ENCODE measurements at places on chromosomes 12 and 14.

DNA sequence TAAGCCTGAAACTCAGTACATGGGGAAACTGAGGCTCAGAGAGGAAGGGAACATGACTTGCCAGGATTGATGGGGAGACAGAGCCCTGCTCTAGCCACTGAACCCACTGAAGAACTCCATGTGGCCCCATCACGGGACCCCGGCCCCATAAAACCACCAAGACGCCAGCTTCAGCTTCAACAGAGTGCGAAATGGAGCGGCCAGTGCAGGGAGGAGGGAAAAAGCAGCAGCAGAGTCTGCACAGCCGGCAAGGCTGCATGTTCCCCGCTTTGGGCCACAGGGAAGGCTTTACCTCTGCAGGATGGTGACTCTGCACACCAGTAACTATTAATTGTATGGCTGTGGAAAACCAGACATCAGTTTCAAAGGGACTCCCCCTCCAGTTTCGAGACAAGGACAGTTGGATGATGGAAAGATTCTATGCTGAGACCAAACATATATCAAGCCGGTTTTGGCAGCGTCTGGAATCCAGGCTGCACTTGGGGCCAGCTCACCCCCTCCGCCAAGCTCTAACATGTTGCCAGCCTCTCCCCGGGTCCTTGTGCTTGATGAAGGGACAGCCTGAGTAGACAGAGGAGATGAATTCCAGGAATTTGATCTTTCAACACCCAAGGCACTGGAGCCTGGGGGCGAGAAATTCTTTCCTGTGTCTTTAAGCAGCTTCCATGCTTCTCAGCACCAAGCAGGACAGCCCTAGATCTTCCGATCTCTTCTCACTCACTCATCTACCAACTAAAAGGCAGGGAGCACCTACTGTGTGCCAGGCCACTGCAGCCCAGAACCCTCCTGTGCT, 55.7 kb upstream of the BCL11B start:
- DNase-seq, result no peak

GRCh38 chr12:92933606-92934005, 4.5 kb upstream of the EEA1 start:
- no peak for DNase-seq

- peak; percentile 88 for DNase-seq
Observed at GRCh38 chr14:104582662-104583061, 3.1 kb downstream of the C14orf180 start.

GRCh38 chr12:13777374-13777773, 204.0 kb downstream of the GRIN2B start:
- no peak for DNase-seq

GRCh38 chr12:13586361-13586760, 389.8 kb downstream of the EMP1 start:
- DNase-seq, result no peak

GRCh38 chr14:66716227-66716626, 208.3 kb downstream of the GPHN start:
- DNase-seq, result no peak

DNA sequence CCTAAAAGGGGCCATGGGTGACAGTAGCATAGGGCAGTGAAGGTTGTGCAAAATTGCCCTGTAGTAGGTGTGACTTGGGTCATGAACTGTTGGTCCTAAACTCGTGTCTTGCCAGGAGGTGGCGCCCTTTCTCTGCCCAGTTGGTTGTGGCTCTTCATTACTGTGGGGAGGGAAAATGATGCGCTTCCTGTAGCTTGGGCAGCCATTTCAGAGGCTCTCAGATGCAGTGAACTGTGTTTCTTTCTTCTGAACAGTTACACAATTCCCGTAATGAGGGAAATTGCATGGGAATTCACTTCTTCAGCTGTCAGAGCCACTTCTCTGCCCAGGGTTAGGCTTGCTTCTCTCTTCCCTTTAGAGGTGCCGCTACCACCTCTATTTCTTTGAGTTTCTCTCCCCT, 148.1 kb upstream of the NRXN3 start:
- DNase-seq, result no peak

DNA sequence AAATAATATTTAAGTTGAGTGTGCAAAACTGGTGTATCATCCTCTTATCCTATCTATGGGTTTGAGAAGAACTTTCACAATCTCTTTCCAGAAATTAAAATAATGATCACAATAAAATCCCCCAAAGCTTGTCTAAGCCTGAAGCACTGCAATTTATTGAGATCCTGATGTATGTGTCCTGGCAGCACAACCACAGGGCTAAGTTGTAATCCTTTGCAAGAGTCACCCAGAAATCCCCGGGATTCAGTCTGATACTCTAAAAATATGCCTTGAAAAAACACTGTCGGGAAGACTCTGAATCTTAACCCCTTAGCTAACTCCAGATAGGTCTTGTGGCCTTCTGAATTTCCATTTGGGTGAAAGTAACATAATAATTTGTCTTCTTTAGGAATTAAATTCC, 40.3 kb upstream of the STXBP6 start:
- DNase-seq, result no peak

DNA sequence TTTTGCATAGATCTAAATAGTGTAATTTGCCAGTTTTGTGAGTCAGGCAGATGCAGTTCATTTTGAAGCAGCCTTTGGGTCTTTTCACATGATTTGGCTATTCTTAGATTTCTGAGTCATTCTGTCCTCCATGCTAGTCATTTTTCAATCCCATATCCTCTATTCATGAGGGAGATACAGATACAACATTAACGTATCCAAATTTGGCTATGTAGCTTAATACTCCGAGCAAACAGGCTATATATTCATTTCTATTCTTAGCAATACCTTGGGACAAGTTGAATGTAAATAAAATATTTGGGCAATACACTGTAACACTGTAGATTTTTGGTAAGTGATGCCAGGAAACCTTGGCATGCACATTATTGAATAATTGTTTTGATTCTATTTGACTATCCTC, 270.7 kb upstream of the PDE3A start:
- DNase-seq, result no peak

DNA sequence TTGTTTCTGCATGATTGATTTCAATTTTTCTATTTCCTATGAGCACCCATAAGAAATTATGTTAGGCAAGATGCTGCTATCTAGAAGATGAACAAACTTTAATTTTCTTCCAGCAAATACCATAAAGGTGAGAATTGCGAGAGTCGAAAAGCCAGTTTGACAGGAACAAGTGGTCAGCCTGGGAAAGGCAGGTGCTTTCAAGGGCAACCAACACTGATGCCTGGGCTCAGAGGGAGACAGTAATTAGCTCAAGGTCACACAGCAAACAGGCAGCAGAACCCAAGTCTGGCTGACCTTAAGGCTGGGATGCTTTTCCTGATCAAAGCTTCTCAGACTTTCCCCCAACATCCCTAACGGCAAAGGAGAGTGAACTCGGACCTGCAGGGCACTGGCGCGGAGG, 6.8 kb upstream of the OTUB2 start:
- DNase-seq, result no peak

DNA sequence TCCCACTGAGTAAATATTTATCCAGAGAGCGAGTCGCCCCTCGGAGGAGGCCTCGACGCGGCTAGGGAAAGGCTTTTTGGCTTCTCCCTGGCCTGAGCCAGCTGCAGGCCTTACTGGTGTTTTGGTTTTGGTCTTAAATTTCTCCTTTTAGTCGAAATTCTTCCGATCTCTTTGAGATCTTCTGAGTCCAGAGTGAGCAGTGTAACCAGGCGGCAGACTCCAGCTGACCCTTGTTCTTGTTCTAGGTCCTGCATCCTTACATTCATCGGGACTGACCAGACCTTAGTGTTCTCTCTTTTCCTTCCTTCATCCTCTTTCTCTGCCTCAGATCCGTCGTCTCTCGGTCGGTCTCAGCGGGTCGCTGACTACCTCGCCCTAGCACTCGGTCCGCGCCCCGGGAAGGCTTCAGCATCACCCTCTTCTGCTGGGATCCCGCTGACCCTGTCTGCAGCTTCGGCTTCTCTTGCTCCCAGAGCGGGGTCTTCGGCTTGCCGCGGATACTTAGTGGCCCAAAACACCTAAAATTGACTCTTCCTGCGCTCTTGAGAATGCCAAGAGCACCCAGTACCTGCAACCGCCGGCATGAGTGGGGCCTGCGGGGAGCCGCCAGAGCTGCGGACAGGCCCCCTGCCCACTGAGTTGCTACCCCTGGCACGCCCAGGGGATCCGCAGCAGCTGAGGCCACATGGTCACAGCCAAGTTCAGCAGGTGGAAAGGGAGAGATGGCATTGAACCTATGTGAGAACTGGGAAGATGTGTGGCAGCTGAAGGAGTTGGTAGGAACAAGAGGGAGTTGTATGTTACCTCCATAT, 2.4 kb upstream of the PAX9 start:
- DNase-seq, result no peak

- no peak for DNase-seq
Observed at GRCh38 chr12:48003226-48004052, 837 bp downstream of the COL2A1 start.

GRCh38 chr14:90642244-90642717, 173.9 kb downstream of the TTC7B start:
- no peak for DNase-seq

DNA sequence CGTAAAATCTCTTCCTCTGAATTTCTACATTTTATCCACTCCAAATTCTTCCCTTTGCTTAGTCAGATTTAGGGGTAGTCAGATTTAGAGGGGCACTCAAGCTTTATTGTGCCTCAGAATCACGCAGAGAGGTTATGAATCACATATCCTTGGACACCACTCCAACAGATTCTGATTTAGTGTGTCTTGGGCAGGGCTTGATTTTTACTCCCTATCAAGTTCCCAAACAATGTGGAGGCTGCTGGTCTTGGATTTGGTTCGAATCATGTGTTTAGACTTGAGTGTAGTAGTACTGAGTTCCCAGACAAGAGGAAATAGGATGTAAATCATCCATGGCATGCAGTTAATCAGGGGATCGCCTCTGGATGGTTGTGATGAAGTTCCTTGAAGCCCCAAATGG, 298.1 kb upstream of the CLEC14A start:
- DNase-seq, result no peak

GRCh38 chr14:33587791-33588190, 363.1 kb downstream of the EGLN3 start:
- DNase-seq, result no peak

- DNase-seq, result no peak
Observed at GRCh38 chr12:32821710-32822109, 66.0 kb upstream of the YARS2 start.

Measured in Right ventricle myocardium inferior (tissue), 1 donor.